Glutamatergic neuron (in vitro differentiated cells): ENCODE measurements at places on chromosomes 4 and X.

DNA sequence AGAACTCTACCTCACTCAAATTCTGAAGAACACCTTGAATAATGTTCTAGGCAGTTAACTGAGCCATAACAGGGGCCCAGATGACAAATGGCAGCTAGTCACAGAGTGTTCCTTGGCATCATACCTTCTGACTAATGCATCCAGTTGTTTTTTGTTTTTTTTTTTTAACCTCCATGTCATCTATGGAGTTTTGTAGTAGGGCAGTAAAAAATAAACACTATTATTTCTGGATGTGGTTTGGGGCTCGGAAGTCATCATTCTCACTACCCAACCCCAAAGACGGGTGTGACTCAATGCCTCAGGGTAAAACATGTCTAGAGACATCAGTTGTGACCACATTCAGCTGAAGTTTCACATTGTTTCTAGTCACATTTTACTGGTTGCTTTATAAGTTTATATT is 31.2 kb upstream of the MCF2 start:
- DNase-seq, result no peak

- DNase-seq, result no peak
Measured at GRCh38 chr4:123807866-123808265, 411.3 kb downstream of the SPRY1 start.

DNA sequence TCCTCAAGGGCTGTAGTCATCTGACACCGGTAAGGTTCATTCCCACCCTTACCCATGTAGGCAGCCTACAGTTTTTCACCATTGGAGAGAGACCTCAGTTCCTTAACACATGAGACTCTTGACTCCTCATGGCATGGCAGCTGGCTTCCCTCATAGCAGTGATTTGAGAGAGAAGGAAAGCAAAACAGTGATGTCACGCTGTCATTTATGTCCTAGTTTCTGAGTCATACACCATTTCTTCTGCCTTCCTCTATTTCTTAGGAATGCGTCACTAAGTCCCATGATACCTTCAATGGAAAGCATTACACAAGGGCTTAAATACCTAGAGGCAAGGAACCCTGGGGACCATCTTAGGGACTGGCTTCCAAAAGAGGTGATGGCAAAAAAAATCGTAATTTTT is 226.1 kb downstream of the SPCS3 start:
- no peak for DNase-seq

- no peak for DNase-seq
Measured at GRCh38 chrX:96389281-96390047, 295.2 kb upstream of the DIAPH2 start.

DNA sequence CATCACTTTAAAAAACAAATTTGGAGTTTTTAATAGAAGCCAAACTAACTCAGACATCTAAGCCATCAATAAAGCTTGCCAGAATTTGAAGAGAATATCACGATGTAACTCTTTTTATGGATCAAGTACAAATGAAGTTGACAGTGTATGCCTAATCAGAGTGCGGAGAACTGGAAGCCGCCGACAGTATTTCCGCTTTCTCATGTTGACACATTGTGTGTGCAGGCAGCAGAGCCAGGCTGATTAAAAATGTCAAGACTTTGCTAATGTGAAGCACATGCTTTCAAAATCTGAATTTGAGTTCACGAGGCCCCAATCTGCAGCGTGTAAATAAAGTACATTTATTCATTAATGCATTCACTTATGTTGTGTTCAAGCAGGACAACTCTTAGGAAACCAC is 161.2 kb downstream of the TENM3 start:
- no peak for DNase-seq

DNA sequence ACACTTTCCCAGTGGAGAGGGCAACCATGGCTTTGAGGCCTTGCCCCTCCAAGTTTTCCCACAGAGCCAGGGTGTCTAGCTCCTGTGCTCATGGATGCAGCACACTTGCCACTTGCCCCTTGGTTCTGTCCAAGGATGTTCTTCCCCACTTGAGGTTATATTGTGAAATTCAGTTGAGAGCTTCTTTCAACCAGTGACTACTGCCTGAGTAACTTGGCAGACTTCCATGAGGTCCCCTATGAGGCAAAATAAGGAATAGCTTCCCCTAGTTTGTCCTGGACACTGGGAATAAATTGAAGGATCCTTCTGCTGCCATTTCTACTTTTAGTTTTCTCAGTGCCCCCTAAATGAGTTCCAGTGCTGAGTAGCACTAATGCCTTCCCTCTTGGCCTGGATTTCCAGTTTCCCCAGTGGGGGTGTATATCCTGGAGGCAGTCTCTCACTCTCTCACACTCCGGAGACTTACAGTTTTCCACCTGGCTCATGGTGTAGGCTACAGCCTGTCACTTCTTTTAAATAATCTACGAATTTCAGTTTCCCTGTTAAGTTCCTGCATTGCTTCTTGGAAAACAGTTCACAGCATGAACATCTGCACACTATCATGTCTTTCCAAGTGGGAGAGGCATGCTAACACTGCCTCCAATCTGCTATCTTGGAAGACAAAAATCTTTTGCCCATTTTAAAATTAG is 36.4 kb upstream of the ADH4 start:
- DNase-seq, result no peak

GRCh38 chr4:112731715-112732114 is 94.8 kb downstream of the LARP7 start:
- no peak for DNase-seq

GRCh38 chr4:182400081-182400480 is 156.9 kb downstream of the TENM3 start:
- no peak for DNase-seq

DNA sequence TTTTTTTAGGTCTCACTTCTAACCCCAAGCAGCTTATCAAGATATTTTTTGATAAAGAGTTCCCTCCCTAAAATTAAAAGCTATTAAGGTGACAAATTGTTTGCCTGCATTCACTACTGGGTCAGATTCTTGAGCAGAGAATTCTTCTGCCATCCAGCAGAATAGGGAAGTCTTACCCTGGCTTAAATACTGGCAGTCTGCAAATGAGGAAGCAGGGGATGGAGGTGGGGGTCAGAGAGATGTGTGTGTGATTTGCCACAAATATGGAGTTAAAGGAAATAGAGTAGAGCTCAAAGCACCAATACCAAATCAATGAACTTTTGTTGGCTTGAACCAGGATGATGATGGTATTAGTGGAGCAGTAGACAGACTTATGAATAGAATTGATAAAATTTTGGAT is 122.2 kb downstream of the ANXA5 start:
- DNase-seq, result no peak

DNA sequence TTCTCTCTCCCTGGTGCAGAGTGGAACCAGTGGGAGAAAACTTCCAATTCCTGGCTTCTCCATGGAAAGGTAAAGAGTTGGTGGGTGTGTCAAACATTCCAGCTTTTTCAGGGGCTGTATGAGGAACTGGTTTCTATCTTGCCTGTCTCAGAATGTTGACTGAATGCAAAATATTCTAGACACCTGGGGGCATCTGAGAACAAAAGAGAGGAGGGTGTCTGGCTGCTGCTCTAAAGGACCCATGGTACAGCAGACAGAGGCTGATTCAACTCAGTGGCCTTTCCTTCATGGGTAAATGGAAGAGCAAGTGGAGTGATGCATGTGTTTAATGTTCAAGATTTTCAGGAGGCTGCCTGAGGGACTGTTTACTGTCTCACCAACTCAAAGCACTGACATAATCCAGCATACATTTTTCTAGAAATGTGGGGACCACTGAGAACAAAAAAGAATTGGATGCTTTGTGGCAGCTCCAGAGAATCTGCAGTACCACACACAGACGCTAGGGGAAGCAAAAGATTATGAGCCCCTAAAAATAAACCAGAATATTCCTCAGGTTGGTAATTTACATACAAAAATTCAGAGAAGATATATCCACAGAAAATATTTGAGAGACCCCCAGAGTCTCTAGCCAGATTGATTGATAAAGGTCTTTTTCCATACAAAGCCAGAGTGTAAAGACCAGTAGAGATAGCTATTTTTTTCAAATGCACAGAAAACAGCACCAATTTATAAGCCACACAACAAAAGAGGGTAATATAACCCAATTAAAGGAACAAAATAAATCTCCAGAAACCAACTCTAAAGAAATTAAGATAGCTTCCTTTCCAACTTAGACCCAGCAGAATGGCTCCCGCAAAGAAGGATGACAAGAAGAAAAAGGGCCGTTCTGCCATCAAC is 48.0 kb upstream of the STARD8 start:
- no peak for DNase-seq

DNA sequence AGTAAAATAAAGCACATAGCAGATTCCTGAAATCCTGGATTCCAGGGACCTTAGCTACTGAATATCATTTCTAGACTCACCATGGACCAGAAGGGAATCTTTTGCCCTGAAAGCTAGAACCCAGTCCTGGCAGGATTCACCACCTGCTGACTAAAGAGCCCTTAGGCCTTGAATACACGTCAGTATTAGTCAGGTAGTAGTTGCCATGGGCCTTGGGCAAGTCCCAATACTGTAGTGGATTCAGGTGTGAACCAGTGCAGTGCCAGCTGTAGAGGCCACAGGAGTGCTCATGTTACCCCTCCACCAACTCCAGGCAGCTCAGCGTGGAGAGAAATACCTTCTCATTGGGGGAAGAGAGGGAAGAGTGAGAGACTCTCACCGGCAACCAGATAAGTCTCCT is 64.1 kb upstream of the UBQLN2 start:
- no peak for DNase-seq

DNA sequence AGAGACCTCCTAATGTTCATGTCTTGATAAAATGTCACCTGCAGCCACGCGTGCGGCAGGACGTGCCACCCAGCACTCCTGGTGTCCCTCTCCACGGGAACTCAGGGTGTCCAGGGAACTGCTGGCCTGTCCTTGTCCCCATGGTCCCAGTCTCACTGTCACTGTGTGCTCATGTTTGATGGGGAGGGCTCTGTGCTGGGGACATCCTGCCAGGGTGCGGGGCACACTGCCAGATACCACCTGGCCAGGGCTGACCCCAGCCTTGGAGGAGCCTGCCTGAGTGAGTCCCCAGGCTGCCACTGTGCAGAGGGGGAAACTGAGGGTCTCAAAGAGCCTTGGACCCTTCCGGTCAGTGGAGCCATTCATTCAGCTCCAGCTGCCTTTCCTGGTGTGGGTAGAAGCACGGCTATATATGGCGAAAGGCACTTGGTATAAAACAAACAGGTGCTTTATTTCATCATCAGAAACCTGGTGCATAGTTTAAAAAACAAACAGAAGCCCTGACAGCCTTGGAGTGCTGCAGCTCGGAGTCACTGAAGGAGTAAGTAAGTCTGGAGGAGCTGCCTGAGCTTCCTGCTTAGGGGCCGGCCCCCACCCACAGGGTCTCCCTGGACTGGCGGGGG is 33.0 kb downstream of the NOP14 start:
- no peak for DNase-seq

- no peak for DNase-seq
Measured at GRCh38 chr4:173293663-173294062, 40.5 kb downstream of the HMGB2 start.

GRCh38 chr4:159169404-159170302 is 66.8 kb downstream of the RAPGEF2 start:
- no peak for DNase-seq

GRCh38 chr4:75169020-75169419 is 236.1 kb downstream of the PARM1 start:
- no peak for DNase-seq

DNA sequence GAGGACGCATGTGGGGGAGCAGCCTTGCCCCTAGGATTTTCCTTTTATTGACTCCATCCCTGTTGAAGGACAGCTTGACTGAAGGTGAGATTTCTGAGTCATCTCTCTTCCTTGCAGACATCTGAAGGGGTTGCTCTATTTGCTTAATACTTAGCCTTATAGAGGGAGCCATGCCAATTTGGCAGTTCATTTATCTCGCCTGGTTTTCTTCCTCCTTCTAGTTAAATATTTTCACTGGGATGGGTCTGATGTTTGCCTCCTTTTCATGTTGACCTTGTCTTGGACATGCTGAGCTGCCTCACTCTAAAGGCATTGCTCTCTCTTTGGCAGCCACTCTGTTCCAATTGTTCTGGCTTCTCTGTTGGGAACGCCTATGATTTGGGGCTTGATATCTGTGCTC is 151.0 kb upstream of the PSAPL1 start:
- DNase-seq, result no peak

DNA sequence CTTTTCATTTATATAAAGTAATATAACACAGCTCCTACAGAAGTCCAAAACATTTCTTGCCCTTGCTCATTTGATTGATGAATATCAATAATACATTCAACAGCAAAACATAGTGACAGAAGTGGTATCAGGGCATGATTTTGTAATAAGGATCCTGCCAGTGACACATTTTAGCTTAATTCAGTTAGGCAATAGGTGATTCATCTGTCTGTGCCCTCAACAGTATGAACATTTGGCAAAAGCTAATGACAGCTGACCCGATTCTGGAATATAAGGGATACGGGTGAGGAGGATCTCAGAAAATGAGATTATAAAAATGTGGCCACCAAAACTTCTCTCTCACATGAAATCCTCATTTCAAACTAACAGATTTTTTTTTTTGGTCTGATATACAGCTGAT is 294.0 kb downstream of the CAMK2D start:
- DNase-seq, result no peak

DNA sequence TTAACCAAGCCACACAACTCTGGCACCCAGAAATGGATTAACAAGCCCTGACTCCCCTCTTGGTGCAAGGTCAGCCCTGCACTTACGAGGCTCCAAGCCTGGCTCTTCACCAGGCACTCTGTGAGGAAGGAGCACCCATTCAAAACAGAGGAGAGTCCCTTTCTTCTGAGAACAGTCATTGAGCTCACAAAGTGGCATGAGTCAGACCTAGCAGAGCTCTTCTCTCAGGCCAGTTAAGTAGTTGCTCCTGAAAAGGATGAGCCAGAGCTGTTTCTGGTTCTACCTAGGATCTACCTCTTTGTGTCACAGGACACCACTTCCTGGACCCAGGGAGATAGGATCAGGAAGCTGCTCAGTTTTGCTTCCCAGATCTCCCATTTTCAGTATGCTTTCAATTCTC is 48.2 kb downstream of the EVC2 start:
- DNase-seq, result no peak

DNA sequence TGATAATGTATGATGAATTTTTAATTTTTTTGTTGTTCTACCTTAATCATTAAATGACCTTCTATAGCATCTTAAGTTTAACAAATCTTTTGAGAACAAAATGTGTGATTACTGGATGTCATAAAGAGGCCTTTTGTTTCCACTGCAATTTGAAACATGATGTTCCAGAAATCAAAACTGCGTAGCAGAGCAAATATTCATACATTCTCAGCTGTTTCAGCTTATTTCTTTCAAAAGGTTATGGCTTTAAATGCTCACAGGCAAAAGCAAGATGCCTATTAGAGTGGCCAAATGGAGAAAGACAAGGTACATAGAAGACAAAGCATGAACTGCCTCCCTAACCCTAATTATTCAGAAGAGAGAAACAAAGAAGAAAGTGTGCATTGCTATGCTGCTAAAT is 233.0 kb upstream of the SLC7A11 start:
- no peak for DNase-seq

GRCh38 chr4:86261636-86262035 is 98.2 kb downstream of the MAPK10 start:
- DNase-seq, result no peak

DNA sequence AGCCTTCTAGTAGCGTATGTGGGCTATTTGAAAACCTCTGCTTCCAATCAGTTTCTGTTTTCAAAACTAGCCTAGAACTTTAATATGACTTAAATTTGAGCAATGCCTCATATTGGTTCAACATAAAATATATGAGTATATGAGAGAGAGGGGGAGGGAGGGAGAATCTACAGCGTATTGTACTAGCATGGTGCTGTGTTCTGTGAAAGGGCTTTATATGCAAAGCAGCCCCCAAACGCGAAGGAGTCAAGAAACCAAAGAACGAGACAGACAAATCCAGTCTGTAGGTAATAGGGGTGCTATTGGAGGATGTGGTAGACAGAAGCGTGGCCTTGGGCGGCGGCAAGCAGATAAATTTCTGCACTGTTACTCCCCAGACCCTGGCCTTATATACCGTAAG is 784 bp upstream of the ANXA5 start:
- DNase-seq, result no peak
